NCI-H82 (cell line): ENCODE measurements at places on chromosomes 1 and 21.

DNA sequence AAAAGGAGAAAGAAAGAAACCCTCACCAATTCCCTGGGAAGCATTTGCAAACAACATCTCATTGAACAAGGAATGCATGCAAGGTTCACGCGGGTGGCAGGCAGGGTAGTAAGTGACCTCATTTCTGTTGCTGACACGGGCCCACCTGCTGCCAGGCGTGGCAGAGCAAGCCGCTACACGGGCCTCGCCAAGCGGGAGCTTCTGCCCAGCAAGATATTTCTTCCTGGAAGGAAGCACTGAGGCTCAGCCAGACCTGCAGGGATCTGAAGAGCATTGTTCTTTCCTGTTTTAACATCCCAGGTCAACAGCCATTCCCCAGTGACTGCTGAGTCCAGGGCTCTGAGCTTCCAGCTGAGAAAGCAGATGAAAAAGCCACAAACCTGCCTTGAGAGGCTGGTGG lies 91.9 kb upstream of the IGSF21 start:
- no peak for DNase-seq

DNA sequence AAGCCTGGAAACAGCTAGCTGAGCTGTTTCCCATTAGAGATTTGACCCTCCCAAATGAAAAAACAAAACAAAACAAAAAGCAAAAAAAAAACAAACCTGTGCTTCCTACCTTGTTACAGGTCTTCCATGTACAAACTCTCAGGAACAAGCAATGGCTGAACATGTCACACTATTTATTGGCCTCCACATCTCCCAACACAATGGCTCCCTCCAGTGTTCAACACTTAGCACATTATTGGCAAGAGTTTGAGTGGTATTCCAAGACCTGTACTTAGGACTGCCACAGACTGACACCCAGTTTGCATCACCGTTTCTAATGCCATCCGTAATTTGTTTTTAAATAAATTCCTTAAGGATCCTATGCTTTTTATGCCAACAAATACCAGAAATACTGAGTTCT lies 195.0 kb upstream of the OLFM3 start:
- DNase-seq, result peak; percentile 84

- DNase-seq, result no peak
These were observed 116.2 kb downstream of the KCNJ6 start for GRCh38 chr21:37800057-37800455.

- no peak for DNase-seq
These were observed 10.1 kb downstream of the CFAP298 start for GRCh38 chr21:32602099-32602498.

GRCh38 chr1:178684542-178685000 lies 40.5 kb upstream of the RALGPS2 start:
- no peak for DNase-seq

- peak; percentile 95 for DNase-seq
These were observed 64.6 kb downstream of the IER5 start for GRCh38 chr1:181152892-181153633.

DNA sequence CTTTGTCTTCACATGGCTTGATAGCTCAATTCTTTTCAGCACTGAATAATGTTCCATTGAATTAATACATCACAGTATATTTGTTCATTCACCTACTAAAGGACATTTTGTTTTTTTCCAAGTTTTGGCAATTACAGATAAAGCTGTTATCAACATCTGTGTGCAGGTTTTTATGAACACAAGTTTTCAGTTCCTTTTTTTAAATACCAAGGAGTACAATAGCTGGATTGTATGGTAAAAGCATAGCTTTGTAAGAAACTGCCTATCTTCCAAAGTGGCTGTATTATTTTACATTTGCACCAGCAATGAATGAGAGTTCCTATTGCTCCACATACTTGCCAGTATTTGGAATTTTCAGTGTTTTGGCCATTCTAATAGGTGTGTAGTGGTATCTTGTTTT lies 4.8 kb upstream of the MCOLN2 start:
- no peak for DNase-seq

DNA sequence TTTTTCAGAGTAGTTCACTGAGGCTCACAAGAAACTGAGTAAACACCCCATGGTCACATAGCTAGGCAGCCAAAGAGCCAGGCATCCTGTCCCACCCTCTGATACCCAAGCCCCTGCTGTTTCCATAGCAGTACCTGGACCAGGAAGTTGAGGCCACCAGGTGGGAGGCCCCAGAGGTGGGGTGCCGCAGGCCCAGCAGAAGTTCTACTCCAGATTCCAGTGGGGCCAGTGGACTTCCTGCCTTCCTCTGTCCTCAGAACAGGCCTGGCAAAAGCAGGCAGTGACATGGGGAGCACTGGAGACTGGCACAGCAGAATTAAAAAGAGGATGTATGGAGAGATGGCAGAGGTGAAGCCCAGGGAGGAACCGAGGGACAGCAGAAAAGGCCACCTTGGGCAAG lies 19.0 kb downstream of the FOXO6 start:
- no peak for DNase-seq

GRCh38 chr1:202374099-202374498 lies 25.6 kb downstream of the PPP1R12B start:
- no peak for DNase-seq

- no peak for DNase-seq
These were observed 42.8 kb downstream of the HS2ST1 start for GRCh38 chr1:86957221-86957620.

DNA sequence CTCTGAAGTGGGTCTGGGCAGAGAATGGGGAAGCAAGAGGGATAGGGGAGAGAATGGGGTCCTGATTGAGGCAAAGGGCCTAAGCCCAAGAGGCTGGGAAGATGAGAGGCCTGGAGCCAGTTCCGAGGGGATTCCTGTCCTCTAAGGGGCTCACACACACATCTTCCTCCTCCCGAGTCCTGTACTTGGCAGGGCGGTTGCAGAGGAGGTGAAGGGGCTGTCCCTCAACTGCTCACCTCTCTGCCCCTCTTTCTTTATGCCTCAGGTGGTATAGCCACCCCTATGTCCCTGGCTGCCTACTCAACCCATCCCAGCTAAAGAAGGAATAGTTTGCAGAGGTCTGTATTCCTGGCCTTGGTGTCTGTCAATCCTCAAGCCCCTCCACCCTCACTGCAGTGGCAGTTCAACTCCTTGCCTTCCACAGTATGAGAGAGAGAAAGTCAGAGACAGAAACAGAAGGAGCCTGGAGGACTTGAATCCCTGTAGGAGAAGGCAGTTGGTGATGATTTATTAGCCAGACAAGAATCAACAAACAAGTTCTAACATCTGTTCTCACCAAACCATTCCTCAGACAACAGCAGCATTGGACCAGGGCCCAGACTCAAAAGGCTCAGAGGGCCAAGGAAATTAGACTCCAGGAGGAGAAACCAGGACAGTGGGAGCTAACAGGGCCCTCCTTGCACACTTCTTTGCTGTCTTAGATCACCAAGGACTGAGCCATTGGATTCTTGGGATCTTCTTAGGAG lies 10.7 kb downstream of the SH2D2A start:
- DNase-seq, result peak; percentile 73

GRCh38 chr1:113058941-113059706 lies 13.9 kb upstream of the LRIG2 start:
- peak; percentile 91 for DNase-seq

GRCh38 chr1:204721373-204722055 lies 36.0 kb upstream of the LRRN2 start:
- no peak for DNase-seq

DNA sequence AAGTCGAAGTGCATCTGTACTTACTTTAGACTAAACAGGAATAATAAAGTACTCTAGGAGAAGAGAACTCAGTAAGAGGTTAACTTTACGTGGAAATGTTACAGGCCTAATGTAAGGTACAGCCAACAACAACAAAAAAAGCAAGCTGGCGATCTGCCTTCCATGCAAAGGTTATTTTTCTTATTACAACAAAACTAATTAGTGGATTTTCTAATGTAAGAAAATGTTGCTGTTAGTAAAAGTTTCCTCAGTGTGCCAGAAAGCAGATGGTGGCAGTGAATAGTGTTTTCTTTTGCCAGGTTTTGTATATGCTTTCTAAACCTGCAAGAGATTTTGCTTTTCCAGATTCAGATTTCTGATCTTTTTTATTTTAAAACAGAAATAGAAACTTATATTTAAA lies 179.2 kb downstream of the NFIA start:
- no peak for DNase-seq

GRCh38 chr1:223771814-223772770 lies 59.8 kb downstream of the CAPN2 start:
- DNase-seq, result no peak

GRCh38 chr21:31570824-31571566 lies 88.5 kb upstream of the SOD1 start:
- DNase-seq, result no peak

DNA sequence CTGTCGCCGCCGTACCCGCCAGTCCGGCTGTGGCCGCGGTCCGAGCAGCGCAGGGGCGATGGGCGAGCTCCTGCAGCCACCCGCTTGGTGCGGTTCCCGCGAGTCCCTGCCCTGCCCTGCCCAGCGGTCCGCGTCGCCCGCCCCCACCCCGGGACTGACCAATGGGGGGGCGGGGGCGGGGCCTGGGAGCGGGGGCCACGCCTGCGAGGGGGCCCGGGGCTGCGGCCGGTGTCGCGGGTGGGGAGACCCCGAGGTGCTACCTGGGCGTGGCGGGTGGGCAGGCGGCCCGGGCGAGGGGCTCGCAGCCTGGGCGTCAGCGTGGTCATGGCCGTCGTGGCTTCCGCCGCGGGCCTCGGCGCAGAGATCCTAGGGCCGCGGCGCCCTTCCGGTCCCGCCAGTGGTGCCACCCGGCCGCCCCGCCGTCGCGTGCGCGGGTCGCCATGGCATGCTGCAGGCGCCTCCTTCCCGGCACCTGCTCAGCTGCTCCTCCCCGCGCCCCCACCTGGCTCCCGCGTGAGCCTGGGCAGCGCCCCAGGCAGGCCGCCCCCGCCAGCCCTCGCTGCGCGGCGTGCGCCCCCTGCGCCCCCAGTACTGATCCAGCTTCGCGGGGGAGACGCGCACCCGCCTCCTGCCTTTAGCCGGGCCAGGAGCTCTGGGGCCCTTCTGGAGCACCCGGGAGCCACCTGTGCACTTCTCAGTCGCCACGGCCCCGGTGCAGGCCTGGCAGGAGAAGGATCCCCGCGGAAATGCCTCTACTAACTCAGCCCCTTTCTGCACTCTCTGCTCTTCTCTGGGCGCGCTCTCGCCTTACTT lies at the start of gene BMP8B:
Gene BMP8B, minus strand, starts transcription at position 108 of the 813 bp plus-strand sequence. CDS start 380 bp downstream, outside the sequence.
- DNase-seq, result peak; percentile 79

DNA sequence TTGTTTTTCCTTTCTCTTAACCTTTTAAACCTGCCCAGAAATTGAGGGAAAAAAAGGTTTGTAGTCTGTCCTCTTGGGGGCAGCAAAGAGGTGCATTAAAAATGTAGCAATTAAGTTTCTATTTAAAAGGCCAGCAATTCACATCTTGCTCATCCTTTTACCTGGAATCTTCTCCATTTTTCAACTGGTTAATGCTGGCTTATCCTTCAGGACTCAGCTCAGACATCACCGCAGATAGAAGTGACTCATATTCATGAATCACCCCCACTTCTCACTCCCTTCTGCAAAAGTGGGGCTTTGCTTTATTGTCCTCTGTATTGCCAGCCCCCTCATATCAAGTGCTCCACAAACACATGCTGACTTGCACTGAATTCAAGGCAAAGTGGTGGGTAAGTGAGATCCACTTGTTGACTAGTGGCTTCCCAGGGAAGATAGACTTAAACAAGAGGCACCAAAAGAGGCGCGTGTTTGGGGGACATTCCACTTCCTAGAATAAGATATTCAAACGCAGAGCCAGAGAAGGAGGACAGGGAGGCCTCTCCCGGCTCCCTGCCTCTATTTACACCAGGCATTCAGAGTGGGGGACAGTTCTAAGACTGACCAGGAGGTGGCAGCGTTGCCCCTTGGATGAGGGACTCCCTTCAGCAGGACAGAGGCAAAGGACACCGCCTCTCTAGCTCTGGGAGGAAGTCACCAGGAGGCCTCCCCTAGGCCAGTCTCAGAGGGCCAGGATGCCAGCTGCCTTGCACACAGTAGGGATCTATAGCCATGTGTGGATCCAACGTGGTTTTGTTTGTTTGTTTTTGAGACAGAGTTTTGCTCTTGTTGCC lies 23.2 kb upstream of the ZNF648 start:
- peak; percentile 92 for DNase-seq

- DNase-seq, result no peak
These were observed 2.6 kb downstream of the C1orf116 start for GRCh38 chr1:207029701-207030521.
